Activated CD8-positive, alpha-beta memory T cell treated with anti-CD3 and anti-CD28 coated beads for 24 hours (primary cell): ENCODE measurements at places on chromosomes 11 and 22.

DNA sequence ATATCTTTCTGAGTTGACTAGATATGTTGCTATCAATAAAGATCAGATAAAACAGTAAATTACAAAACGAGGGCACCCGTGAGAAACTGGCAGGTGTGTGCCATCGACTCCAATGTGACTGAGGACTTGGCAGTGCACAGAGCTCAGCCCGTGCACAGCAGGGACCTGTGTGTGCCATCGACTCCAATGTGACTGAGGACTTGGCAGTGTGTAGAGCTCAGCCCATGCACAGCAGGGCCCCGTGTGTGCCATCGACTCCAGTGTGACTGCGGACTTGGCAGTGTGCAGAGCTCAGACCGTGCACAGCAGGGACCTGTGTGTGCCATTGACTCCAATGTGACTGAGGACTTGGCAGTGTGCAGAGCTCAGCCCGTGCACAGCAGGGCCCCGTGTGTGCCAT is 347.2 kb upstream of the B3GAT1 start:
- DNase-seq = no peak

DNA sequence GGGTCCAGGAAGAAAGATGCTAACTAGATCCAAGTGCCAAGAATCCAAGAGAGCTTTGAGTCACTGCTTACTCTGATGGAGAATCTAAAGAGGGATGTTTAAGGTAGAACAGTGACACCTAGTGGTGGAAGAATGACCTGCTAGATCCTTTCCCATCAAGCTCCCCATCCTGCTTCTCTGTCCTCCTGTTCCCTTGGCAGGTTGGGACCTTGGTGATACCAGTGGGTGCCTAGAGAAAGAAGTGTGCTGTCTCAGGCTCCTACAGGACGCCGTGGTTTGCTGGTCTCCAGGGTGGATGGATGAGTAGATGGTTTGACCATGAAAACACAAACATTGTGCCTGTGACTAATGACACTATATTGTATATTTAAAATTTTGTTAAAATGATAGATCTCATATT is 383.7 kb downstream of the TMEM135 start:
- DNase-seq = peak; percentile 56

DNA sequence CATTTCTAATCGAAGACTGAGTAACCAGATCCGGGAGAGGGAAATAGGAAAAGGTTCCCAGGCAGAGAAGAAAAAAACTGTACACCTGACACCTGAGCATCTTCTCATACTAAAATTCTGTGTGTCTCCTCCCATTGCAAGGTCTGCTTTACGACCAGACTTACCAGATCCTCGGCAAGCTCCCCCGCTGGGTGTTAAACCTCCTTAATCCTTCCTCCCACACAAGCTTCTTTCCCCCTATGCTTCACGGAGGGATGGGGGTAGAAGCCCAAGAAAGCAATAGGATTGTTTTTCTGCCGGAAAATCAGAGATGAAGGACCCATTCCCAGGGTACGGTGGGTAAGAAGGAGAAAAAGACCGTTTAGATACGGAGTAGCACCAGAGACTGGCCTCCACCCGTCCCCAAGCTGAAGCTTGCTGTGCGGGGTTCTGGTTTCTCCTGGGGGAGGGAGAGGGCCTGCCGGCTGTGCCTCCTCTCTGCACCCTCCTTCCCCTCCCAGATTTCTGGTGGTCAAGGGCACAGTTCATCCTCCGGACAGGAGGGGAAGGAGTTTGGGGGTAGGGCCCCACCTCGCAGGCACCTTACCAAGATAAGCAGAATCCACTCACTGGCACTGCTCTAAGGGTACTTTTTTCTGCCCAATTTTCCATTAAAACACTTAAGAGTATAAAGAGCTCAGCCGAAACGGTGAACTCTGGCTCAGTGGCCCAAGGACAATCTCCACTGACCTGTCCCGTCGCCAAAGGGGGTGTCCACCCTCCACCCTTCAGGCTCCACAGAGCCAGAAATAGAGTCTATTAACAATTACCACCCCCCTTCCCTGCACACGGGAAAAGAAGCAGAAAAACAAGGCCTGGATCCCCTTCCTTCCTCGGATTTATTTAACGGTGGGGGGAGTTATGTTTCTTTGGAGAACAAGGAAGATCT is 1.2 kb downstream of the TOB2 start:
- peak; percentile 69 for DNase-seq

GRCh38 chr11:112226831-112227401 is 688 bp downstream of the PTS start:
- no peak for DNase-seq

GRCh38 chr22:19523240-19524169 is 705 bp downstream of the CLDN5 start:
- peak; percentile 68 for DNase-seq

DNA sequence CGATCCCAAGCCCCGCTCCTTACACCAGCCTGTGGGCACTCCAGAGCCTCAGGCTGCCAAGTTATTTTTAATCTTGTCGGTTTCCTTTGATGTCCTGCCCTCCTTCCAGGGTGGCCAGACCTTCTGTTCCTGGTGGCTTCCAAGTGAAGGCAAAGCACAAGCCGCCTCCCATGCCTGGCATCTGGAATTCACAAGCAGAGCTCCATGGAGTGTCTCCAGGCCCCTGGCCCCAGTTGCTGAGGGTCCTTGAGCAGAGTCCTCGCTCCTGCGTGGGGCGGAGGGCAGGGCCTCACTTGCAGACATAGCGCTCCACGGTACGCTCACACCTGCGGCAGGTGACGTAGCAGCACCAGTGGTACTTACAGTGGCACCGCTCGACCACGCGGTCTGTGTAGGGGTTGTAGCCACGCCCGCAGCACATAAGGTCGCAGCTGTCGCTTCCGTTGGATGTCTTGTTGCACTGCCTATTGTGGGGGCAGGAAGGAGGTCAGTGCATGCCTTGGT is 19.5 kb downstream of the WNT11 start:
- DNase-seq = no peak

DNA sequence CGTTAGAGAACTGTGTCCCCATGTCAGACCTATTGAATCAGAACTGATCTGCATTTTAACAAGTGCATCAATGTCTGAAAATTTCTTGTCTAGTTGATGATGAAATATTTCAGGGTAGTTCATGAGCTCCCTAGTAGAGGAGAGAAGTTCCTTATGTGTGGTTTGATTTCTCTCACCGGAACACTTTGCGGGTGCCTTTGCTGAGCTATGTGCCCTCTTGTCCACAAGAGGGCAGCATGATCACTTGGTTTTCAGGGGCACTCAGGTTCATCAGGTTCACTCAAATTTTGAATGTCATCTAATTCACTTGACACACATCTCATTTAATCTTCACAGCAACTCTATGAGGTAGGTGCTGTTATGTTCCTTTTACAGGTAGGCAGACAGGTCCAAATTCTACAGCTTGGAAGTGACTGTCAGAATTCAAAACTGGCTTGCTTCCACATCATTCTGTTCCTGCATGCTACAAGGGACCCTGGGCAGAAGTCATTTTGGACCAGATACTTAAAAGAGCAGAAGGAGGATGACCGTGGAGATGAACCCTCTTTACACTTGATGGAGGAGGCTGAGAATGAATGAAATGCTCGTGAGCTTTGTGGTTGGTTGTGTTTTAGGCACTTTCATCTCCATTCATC is 55.6 kb downstream of the P4HA3 start:
- peak; percentile 65 for DNase-seq

DNA sequence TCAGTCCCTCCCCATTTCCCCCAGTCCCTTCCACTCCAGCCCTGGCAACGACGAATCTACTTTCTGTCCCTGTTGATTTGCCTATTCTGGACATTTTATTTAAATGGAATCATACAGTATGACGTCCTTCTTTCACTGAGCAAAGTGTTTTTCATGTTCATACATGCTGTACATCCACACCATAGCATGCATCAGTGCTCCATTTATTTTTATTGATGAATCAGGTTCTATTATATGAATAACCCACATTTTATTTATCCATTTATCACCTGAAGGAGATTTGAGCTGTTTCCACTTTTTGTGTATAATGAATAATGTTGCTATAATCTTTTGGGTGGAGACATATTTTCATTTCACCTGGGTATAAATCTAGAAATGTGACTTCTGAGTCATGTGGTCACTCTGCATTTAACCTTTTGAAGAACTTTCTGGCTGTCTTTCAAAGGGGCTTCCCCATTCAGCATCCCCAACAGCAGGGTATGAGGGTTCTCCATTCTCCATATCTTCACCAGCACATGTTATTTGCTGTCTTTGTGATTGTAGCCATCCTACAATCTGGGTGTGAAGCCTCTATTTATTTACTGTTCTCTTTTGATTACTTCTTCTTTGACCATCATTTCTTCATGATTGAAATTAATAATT is 531.7 kb downstream of the ETS1 start:
- DNase-seq = no peak

GRCh38 chr11:95101935-95102334 is 12.3 kb downstream of the ENDOD1 start:
- DNase-seq = no peak
